Pulmonary artery endothelial cell (primary cell): ENCODE measurements at places on chromosomes 11 and 22. TPM values are rescaled to one million over a fixed set of nuclear protein-coding genes. Genes with fewer than 3 reads are reported as not detected.
A peak's percentile ranks its signal among the peaks of the same experiment; 100 is the strongest.

The RASSF10 gene
- 0.26 TPM in 1 of 2 replicates, not detected in the other for total RNA-seq

The TRIM48 gene
- total RNA-seq = not detected in 2 replicates

DNA sequence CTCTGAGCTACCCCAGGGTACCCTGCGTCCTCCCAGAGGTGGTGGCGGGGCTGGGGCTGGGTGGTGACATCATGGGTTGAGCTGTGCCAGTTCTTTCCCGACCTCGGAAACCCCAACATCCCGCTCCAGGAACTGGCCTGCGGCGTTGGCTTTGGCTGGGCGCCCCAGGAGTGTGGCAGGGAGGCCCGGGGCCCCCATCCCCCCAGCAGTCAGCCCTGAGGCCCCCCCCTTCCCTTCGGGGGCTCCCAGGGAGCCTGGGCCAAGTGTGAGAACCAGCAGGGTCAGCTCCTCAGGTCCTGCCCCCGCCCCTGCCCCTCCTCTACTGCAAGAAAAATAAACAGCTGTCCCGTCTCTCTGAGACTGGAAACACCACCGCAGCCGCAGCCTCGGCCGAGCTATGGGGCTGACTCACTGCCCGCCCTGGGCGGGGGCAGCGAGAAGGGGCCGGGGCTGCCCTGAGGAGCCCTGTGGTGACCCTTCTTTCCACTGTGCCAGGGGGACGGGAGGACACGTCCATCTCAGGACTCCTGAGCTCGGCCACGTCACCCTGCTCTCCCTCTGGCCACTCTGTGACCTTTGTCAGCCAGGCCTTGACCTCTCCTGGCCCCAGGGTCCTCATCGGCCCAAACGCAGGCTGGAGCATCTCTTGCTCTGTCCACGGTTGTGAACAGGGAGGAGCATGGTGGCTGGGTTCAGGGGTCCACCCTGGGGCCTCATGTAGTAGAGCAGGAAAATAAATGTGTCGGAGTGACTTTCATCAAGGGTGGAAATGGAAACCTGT is 73.4 kb downstream of the WNT7B start:
- no peak for DNase-seq

The PATE1 gene
- total RNA-seq = not detected in 2 replicates

DNA sequence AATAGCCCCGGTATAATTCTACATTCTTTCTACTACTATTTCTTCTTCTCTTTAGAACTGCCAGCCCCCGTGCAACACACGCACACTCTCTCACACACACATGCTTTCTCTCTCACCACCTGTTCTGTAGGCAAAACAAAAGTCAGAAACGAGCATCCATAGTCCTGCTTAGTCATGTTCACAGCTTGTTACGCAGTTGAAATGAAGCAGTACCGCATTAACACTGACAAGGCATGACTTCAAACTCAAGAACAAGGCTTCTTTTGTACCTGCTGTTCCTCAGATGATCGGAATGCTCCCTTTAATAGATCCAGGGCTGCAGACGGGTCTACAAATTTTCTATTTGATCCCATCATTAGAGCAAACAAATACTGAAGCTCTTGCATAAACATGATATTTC is 42.2 kb downstream of the USP28 start:
- no peak for DNase-seq

GRCh38 chr11:132353255-132353654 is 982.8 kb downstream of the NTM start:
- DNase-seq = no peak

GRCh38 chr11:1519028-1520010 is 32.7 kb upstream of the MOB2 start:
- DNase-seq = no peak

GRCh38 chr11:61797263-61797944 is 4.7 kb downstream of the FEN1 start:
- peak; percentile 67 for DNase-seq

GRCh38 chr11:103842191-103842590 is 194.2 kb upstream of the DDI1 start:
- no peak for DNase-seq

GRCh38 chr11:118842369-118842768 is 41.3 kb upstream of the CXCR5 start:
- DNase-seq = no peak

- DNase-seq = no peak
Measured at GRCh38 chr11:67117176-67117575, 1.9 kb upstream of the KDM2A start.

The COMT gene
- 254 and 326 TPM in 2 replicates for total RNA-seq

The MS4A4E gene
- not detected in 2 replicates for total RNA-seq

GRCh38 chr11:6298605-6299004 is 21.7 kb downstream of the CAVIN3 start:
- no peak for DNase-seq

The NCAM1 gene
- total RNA-seq = 0.07 and 0.32 TPM in 2 replicates
